ENCODE measurements at places on chromosomes 12 and 14. TPM values are rescaled to one million over a fixed set of nuclear protein-coding genes. Genes with fewer than 3 reads are reported as not detected.

TAS2R31 gene
- 0.24 TPM for polyA plus RNA-seq

MAX gene
- 36.9 TPM for polyA plus RNA-seq

KRT3 gene
- not detected for polyA plus RNA-seq

NYNRIN gene
- 15.2 TPM for polyA plus RNA-seq

MYF5 gene
- polyA plus RNA-seq = 0.09 TPM

TMEM30B gene
- 27.3 TPM for polyA plus RNA-seq

IFI27L2 gene
- polyA plus RNA-seq = 69.6 TPM

PUS1 gene
- 48.1 TPM for polyA plus RNA-seq

MUCL1 gene
- not detected for polyA plus RNA-seq

GON7 gene
- 3.8 TPM for polyA plus RNA-seq

MSI1 gene
- polyA plus RNA-seq = 19.2 TPM

KRT85 gene
- not detected for polyA plus RNA-seq

DIO2 gene
- polyA plus RNA-seq = 0.11 TPM

PRKD1 gene
- 3.6 TPM for polyA plus RNA-seq

ENDOU gene
- not detected for polyA plus RNA-seq

DTX1 gene
- 7.0 TPM for polyA plus RNA-seq

FLVCR2 gene
- polyA plus RNA-seq = 8.2 TPM

VTI1B gene
- 17.2 TPM for polyA plus RNA-seq

ATG14 gene
- polyA plus RNA-seq = 4.0 TPM
